ENCODE measurements at places on chromosomes 12 and 14.
A peak's percentile ranks its signal among the peaks of the same experiment; 100 is the strongest.

DNA sequence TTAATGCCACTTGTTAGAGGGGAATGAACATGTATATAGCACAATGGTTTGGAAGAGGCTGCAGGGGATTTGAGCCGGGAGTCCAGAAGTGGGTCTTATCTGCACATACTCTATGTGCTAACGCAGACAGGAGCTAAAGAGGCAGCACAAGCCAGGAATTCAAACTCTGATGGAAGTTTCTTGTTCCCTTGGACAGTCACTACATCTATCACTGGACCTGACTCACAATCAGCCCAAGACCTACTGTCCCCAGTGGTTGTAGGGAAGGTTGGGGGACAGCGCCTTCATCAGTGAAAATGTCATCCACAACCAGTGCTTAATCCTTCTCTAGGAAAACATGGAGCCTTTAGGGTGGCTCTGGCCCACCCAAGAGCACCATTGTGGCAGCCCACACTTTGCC is 107.8 kb downstream of the GCH1 start:
- no peak for DNase-seq

- no peak for DNase-seq
Measured at GRCh38 chr14:39230416-39231035, 3.2 kb upstream of the MIA2 start.

DNA sequence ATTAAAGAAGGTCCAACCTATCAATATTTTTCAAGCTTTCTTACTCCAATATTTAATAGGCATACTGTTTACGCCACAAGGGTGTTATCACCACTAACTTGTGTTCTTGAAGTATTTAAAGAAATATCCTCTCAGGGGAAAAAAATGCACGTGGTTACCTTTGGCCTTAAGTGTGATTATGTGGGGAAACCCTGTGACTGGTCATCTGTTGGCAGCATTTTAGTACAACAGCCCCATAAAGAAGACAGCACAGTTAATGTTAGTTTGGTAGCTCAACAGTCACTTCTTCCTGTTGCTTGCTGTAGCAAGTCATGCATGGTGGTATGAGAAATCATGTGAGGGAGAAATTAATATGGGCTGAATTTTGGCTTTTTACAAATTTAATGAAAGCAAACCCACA is 1021.5 kb upstream of the TMEM132C start:
- no peak for DNase-seq

- no peak for DNase-seq
Measured at GRCh38 chr12:130281153-130281799, 56.4 kb upstream of the PIWIL1 start.

GRCh38 chr14:100645196-100645981 is 58.2 kb upstream of the BEGAIN start:
- peak; percentile 49 for DNase-seq

DNA sequence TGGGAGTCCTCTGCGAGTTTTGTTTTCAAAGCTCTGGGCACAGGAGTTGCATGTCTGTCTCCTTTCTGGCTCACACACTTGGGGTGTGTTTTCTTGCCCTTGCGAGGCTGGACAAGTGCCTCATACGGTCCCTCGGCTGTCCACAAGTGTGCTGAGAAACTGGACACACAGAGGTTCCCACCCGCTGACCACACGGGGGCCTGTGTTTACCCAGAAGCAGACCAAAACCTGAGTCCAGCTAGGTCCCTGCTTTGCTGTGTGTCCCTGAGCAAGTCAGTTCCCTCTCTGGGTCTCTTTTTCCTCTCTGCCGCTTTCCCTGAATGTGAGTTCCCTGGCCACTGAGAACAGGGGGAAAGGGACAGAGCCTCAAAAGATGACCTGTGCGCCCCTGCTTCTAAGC is 678 bp upstream of the OAS2 start:
- no peak for DNase-seq

DNA sequence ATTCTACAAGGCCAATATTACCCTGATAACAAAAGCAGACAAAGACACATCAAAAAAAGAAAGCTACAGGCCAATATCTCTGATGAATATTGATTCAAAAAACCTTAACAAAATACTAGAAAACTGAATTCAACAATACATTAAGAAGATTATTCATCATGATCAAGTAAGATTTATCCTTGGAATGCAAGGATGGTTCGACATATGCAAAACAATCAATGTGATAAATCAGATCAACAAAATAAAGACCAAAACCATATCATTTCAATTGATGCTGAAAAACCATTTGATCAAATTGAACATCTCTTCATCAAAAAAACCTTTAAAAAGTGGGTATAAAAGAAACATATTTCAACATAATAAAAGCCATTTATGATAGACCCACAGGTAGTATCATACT is 117.3 kb downstream of the CPNE8 start:
- DNase-seq = no peak

DNA sequence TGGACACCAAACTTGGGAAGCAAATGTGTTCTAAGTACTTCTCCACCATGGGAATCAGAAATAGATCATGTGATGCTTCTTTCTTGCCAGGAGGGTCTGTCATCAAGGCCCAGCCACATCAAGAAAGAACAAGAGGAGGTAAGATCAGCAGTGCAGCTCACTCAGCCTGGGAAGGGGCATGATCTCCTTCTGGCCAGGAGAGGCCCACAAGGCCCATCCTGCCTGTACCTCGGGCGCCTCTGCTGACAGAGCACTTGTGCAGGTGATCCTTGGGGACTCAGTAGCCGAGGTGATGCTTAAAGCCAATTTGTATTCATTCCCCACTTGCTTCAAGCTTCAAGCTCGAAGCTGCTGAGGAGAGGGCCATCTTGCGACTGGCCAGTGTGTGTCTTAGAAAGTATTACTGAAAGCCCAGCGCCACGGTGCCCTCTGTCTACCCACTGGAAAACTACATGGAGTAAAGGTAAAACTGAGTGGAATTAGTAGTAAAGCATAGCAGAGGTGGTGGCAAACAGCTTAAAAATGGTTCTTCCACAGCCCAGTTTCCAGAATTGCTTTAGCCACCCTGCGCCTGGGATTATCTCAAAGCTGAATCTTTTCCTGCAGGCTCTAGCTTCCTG is 26.2 kb downstream of the RTRAF start:
- DNase-seq = no peak

DNA sequence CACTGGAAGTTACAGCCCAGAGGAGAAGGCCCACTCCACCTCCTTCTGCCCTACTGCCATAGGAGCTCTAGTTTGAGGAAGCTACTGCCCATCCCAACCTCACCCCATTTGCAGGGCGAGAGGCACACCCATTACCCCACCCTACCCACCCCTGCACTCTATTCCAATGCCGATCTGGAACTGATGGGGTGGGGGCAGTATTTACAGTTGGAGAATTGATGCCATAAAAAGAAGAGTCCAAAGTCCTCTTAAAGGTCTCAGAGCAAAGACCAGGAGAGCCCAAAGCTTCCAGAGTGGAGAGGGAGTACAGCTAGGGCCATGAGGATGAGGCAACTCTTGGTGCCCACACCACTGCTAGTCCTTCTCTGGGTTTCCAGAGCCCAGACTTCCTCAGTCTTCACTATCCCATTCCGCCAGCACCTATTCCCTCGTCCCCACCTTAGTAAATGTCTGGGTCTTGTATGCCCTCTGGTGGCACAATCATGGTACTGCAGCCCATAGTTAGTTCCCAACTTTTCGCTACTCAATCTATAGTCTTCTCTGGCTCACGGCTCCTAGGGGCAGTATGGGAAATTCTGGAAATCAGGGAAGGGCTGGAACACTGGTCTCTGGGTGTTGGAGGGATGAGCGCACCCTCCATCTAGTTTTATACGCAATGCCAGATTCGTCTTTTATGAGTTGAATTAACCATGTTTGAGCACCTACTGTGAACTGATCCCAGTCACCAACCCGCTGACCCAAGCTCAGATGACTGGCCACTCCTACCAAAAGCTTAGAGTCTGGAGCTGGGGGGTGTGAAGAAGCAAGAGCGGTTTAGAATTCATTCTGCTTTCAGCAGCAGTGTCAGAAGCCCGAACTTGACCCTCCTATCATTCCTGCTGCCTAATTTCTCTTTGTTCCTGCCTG is 6.9 kb upstream of the ADCY6 start:
- DNase-seq = peak; percentile 70

GRCh38 chr12:52076811-52077210 is 2.7 kb upstream of the SMIM41 start:
- DNase-seq = no peak

- DNase-seq = no peak
Measured at GRCh38 chr14:65421201-65421981, 8.9 kb downstream of the FUT8 start.

DNA sequence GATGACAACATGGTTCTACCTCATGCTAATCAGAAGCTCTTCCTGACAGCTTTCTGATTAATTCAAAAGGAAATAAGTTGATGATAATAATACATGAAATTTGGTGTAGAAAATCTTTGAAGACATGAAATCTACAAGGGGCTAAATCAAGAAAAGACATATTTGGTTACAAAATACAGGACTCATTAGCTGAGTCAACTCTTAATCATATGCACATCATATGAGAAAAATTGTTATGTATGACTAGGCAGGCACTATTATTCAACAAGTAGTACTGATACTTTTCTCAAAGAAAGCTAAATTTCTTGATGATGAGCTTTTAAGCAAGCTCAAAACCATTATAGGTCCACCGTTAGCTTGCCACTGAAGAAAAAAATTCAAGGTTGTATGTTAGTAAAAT is 7.1 kb downstream of the ABCC9 start:
- no peak for DNase-seq

DNA sequence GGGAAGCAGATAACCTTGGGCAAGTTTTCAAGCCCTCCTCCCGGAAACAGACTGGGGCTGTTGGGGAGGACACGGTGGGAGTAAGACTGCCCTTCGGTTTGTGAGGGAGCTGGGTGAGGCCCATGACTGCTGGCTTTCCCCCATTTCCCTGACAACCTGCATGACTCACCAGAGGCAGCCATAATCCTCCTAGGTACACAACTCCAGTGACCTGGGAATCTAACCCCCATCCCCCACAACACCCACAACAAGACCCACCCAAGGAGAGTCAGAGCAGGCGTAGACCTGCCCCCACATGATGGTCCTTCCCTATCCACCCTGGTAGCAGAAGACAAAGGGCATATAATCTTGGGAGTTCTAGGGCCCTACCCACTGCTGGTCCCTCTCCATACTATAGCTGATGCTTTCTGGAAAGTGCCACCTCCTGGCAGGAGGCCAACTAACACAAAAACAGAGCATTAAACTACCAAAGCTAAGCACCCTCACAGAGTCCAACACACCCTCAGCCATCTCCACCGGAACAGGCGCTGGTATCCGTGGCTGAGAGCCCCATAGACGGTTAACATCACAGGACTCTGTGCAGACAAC is 14.8 kb downstream of the DDX24 start:
- no peak for DNase-seq

DNA sequence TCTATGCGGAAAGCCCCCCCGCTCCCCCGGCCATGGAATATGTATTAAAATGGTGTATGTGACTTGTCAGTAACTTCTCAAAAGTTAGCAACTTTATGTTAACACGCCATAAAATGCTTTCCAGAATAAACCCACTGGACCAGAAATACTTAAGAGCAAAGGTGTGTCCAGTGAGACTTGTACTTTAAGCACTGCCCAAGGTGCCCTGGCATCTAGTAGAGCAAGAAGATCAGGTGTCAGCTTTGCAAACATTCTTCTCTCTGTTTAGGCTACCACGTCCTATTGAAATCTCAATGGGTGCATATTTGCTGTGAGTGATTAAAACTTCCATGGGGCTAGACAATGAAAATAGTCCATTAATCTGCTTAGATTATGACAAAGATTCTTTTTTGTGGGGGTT is 201.2 kb downstream of the ESR2 start:
- DNase-seq = no peak

GRCh38 chr14:55048900-55049436 is 2.5 kb upstream of the MAPK1IP1L start:
- DNase-seq = no peak

- peak; percentile 55 for DNase-seq
Measured at GRCh38 chr12:7937833-7938506, 2.0 kb upstream of the SLC2A3 start.

GRCh38 chr12:128810182-128811127 is 13.3 kb downstream of the SLC15A4 start:
- no peak for DNase-seq

- DNase-seq = no peak
Measured at GRCh38 chr12:55396326-55396725, 4.0 kb upstream of the OR6C65 start.

GRCh38 chr12:12534975-12535374 is 27.7 kb downstream of the DUSP16 start:
- no peak for DNase-seq

DNA sequence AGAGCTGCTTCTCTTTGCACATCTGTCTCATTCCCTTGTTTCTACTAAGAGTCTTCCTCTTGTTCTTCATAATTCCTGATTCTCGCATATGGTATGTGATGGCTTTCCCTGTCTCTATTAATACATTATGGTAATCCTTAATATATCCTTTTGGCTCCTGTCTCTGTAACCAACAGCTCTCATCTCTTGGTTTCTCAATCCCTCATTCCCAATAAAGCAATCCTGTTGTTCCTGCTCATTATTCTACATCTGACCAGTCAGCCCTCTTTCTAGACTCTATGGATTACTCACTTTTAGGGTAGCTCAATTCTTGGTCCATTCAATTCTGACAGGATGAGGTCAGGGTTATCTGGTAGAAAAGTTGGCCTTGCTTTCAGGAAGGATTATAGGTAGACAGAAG is 349.9 kb downstream of the LRIG3 start:
- no peak for DNase-seq

DNA sequence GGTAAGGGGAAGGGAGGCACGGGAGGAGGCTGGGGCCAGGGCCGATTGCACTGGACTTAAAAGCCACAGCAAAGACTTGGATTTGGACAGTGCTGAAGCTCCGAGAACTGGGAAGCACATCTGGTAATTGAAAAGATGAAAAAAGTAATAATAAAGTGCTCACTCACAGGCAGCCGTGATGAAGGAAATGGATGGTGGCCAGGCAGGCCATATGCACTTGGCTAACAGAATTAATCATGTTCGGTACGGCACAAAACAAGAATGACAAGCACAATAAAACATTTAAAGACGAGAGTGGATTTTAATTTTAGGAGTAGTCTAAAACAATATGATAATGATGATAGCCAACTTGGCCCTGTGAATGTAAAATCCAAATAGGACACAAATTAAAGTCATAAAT is 154.3 kb downstream of the VRK1 start:
- no peak for DNase-seq

- no peak for DNase-seq
Measured at GRCh38 chr14:104687601-104688504, 1.6 kb upstream of the INF2 start.

DNA sequence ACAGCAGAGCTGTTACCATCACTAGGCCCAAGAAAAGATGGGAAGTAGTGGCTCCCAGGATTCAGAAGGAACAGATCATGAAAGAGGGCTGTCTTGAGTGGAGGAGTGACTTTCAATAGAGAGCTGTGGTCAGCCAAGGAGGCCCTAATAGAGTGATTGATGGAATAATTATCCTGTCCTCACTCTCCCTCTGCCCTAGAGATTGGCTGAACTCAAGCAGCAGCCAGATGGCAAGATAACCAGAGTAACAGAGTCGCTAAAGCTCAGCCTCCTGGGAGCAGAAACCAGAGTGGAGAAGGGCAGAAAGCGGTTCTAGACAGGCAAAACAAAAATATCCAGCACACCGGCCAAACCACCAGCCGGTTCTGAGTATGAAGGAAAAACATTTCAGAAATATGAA is 23.1 kb downstream of the GMFB start:
- DNase-seq = no peak

Data from right lung (tissue), 10 donors.